ENCODE measurements at places on chromosomes 13 and 19. TPM values are rescaled to one million over a fixed set of nuclear protein-coding genes. Genes with fewer than 3 reads are reported as not detected.

ATXN8OS gene
- total RNA-seq: not detected

NCAN gene
- total RNA-seq: not detected

ZNF534 gene
- 0.73 TPM for total RNA-seq

PLK5 gene
- not detected for total RNA-seq

DNA sequence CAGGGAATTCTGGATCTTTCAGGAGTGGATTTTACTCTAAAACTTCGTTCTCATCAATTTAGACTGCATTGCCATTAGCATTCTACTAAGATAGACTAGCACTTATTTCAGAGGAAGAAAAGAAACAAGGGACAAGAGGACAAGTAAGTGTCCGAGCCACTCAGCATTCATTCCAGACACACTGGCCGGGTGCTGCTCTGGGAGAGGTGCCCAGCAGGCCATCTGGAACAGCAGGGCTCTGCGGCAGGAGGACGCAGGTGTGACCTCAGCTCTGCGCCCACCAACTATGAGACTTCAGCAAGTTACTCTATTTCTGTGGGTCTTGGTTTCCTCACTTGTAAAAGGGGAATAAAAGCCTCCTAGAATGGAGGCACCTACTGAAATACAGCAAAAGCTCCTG, 4.2 kb downstream of the EPS15L1 start:
- DNase-seq: no peak

DNA sequence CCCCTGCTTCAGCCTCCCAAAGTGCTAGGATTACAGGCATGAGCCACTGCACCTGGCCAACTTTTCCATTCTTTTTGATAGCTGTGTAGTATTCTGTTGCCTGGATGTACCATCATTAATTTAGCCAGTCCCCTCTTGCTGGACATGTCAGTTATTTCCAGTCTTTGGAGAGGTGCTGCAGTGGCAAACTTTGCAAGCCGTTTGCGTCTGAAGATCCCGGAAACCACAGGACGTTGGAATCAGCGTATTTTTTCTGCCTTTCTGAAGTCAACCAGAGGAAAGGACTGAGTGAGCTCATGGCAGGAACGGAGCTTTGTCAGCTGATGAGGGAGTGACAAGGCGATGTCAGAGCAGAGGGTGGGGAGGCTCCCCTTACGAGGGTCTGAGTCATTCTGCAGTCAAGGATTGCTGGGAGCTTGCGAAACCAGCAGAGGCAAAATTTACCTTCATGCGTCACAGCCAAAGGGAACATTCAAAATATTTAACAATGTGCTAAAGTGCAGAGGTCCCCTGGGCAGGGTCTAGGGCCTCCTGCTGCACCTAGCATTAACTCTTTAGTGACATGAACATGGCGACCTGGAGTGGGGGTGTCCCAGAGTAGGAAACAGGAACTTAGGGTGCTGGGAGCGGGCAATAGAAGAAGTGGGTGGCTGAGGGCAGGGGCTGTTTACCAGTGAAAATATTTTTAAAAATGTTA, 5.6 kb downstream of the C5AR1 start:
- peak; percentile 92 for DNase-seq

TNNT1 gene
- total RNA-seq: 187 TPM

DNA sequence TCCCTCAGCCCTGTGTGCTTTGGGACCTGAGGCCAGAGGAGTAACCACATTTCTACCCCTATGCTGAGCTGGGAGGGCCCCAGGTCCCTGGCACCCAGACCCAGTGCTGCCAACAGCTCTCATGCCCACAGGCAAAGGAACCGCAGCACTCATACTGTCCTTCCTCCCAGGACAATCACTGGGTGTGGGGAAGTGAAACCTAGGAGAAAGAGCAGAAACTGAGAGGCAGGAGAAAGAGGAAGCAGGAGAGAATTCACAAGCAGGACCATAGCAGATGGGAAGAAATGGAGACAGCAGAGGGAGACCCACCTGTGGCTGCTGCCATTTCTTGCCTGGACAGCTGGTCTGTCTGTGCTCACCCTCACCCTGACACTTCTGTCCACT, 18.9 kb downstream of the CCDC97 start:
- DNase-seq: no peak

DNA sequence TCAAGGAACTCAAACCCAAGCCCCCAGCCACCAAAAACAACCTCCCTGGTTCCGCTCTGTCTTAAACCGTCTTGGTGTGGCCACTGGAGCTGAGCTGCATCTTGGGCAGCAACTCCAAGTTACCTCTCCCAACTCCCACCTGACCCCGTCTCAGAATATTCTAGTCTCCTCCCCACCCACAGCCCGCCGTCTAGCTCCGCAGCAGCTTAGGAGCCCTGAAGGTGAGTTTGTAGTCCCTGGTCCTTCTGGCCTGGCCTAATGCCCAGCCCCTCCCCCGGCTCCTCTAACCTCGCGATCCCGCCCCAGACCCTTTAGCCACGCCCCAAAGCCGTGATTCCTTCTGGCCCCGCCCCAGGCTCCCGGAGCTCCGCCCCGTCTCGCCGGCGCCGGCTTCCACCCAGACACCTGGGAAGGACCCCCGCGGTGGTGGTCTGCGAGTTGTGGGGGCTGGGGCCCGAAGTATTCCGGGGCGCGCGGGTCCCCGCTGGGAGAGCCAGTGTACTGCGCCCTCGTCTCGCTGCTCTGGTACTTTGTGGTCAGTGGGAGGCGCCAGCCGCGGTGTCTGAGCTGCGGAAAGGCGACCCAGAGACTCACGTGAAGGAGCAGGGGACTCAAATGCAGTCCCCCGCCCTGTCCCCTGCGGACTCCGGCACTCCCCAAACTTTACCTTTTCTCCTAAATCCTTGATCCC, 2.5 kb upstream of the LHB start:
- peak; percentile 78 for DNase-seq

DNA sequence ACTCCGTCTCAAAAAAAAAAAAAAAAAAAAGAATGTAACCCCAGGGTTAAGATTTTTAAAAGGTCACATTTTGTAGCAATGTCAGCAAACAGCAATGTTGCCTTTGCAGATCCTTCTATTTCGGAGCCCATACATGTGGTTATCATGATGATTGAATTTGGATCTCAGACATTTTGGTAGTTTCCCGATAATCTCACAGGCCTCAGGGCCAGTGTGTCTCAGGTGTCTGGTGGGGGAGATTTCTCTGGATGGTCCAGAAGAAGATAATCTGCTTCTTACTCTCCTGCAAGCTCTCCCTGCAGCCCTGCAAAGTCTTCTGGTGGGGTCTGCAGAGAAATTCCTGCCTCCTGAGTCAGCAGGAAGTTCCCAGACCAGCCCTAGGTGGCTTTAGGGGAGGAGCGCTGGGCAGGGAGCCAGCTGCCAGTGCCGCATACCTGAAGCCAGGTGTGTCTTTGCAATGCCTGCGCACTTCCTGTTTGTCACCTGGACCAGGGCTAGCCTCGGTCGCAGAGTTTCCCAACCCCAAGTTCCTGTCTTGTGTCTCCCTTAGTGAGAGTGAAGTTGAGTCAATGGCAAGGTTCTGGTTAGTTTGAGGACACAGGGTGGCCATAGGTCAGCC, 1.4 kb downstream of the SH2D3A start:
- DNase-seq: no peak

GRCh38 chr13:36131931-36132297, 732 bp upstream of the DCLK1 start:
- DNase-seq: peak; percentile 77

DNA sequence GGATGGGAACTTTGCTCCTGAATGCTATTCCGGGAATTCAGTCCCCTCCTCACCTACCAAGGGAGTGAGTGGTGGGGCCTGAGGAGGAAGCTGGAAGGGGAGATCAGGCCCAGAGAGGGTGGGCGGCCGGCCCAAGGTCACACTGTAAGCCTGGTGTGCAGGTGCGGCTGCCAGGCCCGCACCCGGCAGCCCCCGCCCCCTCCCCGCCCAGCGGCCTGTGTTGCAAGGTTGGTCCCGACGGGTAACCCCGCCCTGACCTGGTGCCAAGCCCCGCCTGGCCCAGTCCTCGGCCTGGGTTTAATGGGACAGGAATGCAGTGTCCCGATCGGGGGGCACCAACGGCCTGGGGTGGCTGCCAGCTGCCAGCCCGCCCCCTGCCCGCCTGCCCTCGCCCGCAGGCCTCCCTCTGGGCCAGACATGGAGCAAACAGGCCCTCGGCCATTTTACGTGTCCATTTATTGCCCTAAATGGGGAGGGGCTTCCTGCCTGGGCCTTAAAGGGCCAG, 5.5 kb downstream of the ZBTB7A start:
- peak; percentile 91 for DNase-seq

DNA sequence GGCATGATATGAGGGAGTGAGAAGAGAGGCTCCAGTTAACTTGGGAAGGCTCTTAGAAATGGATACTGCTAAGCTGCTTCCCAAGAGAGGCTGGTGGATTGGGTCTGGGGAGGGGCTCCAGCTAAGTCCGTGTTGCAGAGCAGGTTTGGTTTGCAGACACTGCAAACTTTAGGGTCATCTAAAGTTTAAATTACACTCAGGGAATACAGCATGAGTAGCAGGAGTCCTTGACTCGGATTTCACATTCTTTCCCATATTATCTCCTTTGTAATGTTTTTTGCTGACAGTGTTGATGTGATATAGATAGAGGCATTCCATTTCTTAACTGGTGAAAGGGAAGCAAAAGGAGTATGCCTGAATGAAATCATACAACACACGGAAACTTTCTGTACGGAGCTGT, 31.9 kb downstream of the SGCG start:
- no peak for DNase-seq

DNA sequence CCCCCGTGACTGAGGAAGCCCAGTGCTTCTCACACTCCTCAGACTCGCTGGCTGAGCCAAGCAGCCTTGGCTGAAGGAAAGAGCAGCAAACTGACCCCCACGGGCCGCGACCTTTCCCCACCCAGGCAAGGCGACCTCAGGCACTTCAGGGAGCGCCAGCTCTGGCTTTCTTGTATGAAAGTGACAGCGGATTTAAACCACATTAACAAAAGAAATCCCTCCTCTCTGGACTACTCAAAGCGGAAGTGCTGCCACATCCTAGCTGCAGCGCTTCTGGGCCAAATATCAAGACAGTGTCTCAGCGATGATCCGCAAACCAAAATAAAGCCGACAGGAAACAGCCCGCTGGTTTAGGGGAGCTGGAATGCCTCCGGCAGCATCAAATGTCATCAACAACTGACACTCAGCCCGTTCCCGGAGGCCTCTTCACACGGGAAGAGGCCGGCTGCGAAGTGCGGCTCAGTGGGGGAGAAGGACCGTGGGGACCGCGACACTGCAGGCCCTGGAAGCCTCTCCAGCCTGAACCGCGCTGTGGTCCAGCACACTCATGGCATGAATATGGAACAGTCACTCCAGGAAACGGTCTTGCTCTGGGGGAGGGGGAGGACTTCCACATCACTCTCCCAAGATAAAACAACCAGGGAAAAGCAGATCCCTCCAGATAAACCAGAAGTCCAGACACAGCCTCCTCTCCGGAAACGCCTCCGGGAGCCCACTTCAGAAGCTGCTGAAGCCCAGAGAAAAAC, 1.4 kb downstream of the RASA3 start:
- DNase-seq: peak; percentile 85

UHRF1 gene
- 1.00 TPM for total RNA-seq

- DNase-seq: no peak
These were observed 452.3 kb downstream of the IRS2 start for GRCh38 chr13:109333893-109334651.

Measured in cardiac septum (tissue), 1 donor.